ENCODE measurements at places on chromosomes 5 and 9.
A peak's percentile ranks its signal among the peaks of the same experiment; 100 is the strongest.

DNA sequence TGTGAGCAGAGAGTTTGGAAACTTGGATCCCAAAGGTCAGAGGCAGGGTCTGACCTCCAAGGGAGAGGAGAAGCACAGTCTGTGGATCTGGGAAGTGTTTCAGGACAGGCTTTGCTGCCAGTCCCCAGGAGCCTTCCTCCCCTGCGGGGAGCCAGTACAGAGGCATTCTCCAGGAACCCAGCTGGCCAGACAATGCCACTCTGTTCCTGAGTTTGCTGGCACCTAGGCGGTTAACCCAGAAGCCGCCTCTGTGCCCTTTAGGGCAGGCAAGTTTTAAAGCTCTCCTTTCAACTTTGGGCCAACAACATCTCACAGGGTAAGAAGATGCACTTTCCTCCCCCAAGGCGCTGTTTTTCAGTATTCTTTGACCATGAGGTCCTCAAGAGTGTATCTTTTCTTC lies 37.0 kb upstream of the FGF1 start:
- DNase-seq = no peak

DNA sequence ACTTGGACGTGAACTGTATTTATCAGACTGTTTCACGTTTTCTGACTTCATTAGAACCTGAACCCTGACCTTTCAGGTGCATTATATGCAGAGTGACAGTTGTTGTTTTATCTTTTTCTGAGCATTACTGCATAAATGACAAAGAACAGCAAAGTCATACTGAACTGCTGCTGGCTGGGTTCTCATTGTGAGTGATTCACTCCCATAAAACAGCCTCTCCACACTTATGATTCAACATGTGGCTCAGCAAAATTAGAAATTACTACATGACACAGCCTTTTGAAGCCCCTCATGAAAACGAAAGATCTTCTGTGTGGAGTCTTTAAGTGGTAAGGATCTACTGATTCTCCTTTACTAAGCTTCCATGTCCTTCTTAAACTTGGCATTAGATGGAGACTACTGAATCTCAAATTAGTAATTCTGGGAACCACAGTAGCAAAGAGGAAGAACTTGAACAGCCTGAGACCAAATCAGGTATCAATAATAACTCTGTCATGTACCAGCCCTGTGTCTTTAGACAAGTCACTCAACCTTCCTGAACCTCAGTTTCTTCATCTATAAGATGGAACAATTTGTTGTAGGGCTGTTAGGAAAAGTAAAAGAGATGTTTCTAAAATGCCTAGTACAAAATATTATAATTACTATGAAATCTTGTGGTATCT lies 172.3 kb upstream of the GNA14 start:
- no peak for DNase-seq

- DNase-seq = no peak
These were observed 15.9 kb downstream of the EBF1 start for GRCh38 chr5:159083548-159084452.

DNA sequence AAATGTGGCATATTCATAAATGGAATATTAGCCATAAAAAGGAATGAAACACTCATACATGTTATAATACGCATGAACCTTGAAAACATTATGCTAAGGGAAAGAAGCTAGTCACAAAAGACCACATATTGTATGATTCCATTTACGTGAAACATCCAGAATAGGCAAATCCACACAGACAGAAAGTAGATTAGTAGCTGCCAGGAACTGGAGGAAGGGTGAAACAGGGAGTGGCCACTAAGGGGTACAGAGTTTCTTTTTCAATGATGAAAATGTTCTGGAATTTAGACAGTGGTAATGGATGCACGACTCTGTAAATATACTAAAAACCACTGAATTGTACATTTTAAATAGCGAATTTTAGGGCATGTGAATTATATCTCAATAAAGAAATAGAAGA lies 39.4 kb downstream of the STRBP start:
- no peak for DNase-seq

DNA sequence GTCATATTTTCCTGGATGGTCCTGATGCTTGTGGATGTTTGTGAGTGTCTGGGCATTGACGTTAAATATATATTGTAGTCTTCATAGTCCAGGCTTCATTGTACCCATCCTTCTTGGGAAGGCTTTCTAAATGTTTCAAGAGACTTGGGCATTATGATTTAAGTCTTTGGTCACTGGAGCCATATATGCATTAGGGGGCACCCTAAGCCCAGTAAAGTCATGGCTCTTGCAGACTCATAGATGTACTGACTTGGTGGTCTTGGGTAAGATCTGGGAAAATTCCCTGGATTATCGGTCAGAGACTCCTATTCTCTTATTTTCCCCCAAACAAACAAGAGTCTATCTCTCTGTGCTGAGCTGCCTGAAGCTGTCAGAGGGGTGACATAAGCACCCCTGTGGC lies 271.1 kb downstream of the TRIM36 start:
- DNase-seq = no peak

- no peak for DNase-seq
These were observed 4.1 kb upstream of the HDHD3 start for GRCh38 chr9:113380869-113381378.

GRCh38 chr9:131361202-131361833 lies 32.6 kb upstream of the PRRC2B start:
- DNase-seq = peak; percentile 16

Data from stimulated activated CD8-positive, alpha-beta memory T cell treated with anti-CD3 and anti-CD28 coated beads, Interleukin-2, amount 100 ng/mL, for 1 hour (primary cell).